Skeletal muscle cell (primary cell): ENCODE measurements at places on chromosomes 2 and 18.

- no peak for DNase-seq
Measured at GRCh38 chr2:32847734-32848133, 99.0 kb upstream of the LTBP1 start.

- no peak for DNase-seq
Measured at GRCh38 chr2:758073-758820, 81.0 kb upstream of the TMEM18 start.

DNA sequence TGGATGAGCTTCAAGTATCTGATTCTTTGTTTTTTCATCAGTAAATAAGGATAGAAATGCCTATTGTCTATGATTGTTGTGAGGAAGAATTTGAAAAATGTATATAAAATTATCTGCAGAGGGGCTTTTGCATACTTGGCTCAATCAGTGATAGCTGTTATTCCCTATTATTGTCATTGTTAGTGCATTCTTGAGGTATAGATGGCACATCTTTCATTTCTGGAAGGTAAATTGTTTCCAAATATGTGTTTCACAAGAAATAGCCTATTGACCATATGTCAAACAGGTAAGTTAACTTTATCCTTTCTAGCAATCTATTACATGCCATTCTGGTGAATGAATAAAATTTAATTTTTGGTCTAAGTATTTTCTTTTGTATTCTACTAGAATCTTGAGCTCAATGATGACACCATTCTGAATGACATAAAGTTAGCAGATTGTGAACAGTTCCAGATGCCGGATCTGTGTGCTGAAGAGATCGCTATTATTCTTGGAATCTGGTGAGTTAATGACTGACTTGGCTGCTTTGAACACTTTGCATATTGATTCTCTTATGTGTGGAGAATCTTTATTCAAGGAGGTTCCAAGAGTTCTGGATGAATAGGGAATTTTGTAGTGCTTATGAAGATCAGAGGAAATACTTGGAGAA lies 44.2 kb downstream of the TTC27 start:
- DNase-seq = no peak

DNA sequence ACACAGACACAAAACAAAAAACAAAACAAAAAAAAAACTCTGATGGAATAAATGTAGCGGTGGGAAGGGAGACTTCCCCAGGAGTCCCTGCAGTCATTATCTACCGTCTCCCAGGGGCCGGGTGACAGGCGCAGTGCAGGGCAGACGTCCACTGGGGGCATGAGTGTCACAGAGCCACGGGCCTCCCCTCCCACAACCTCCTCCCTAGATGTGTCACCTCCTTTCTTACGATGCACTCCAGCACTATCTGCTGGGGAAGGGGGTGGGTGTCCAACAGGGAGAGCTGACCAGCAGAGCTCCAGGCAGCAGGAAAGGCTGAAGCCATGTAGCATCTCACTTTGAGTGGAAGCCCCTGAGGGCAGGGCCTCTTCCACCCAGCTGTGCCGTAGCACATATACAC lies 84.5 kb downstream of the LONRF2 start:
- no peak for DNase-seq

DNA sequence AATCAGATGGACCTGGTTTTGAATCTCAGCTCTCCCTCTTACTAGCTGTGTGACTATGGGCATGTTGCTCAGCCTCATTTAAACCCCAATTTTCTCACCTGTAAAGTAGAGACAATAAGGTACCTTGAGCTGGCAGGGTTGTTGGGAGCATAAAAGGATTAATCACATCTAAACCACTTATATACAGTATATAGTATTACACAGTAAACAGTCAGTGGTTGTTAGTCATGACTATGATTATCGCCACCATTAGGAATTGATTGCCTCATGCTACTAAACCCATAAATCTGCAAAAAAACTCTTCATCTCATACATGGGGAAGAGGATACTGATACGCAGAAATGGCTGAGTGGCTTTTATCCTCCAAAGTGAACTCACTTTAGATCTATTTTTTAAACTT lies 65.8 kb downstream of the INO80D start:
- DNase-seq = no peak

- DNase-seq = no peak
Measured at GRCh38 chr2:15731889-15732271, 140.2 kb downstream of the DDX1 start.

DNA sequence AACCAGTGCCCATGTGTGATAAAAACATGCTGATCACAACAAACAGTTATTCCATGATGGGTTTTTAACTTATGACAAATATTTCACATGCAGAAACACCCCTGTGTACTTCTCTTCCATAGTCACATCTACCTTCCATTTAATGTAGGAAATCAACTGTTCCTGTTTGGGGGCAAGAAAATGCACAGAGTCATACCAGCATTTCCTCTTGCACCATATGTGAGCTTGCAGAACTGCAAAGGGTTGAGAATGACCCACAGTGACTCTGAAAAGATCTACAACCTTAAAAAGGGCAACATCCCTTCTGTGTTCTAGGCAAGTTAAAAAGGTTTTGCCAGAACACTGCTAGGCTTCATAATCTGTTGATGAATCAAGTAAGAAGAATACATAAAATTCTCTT lies 9.9 kb downstream of the BMP10 start:
- no peak for DNase-seq

- DNase-seq = peak; percentile 82
Measured at GRCh38 chr2:228600265-228600664, 418.8 kb upstream of the SPHKAP start.

DNA sequence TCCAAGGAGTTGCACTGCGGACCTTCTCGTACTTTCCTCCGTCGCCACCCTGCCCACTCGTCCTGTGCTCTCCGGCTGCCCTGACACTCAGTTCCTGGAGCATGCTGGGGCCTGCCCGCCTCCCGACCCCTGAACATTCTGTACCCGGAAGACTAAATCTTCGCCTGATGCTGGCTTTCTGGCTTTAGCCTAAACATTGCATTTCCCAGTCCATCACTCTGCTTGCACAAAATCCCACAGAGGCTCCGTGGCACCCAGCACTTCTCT lies 550 bp upstream of the SFXN5 start:
- no peak for DNase-seq

GRCh38 chr2:175476948-175477347 lies 295.4 kb upstream of the ATP5MC3 start:
- DNase-seq = no peak

DNA sequence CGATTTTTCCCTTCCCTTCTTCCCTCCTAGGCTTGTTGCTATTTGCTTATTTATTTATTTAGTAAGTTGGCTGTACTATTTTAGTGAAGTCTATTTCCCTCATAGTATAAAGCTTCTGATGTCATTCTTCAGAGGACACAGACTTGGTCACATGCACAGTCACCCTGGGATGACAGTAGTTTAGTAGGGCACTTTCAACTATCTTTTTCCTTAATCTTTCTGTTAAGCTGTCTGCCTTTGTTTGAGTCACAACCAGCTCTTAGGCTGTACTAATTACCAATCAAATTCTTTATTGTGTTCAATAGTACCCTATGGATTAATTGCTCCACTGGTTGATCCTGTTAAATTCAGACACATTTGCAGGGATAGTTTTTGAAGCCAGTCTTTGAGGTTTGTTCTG lies 26.9 kb upstream of the RAB31 start:
- DNase-seq = no peak

GRCh38 chr18:54710074-54710899 lies 118.0 kb upstream of the RAB27B start:
- DNase-seq = no peak

DNA sequence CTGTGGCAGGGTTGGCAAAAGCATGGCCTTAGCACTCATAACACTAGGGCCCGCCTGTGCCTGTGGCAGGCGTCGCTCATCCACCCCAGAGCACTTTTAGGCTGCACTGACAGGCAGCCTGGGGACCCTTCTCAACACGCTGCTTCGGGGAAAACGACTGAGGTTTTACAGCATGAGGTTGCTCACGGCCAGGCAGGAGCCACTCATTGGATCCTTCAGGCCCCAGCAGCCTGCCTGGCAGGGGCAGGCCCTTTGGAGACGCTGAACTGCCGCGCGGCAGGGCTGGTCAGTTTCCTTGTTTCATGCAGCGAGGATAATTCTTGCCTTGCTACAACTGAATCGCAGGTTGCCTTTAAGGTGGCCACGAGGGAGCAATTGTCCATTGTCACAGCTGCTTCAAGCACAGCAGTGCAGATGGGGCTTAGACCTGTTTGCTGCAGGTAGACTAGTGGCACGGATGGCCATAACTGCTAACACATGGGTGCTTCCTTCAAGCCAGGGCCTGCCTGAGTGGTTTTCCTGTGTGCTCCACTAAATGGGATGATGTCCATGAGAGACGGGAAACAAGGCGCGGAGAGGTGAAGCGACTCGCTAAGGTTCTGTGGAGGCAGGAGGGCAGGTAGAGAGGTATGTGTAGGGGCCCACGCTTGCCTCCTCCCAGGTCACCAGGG lies 49.9 kb upstream of the HS6ST1 start:
- no peak for DNase-seq

GRCh38 chr2:8580316-8581233 lies 101.3 kb upstream of the ID2 start:
- DNase-seq = no peak

DNA sequence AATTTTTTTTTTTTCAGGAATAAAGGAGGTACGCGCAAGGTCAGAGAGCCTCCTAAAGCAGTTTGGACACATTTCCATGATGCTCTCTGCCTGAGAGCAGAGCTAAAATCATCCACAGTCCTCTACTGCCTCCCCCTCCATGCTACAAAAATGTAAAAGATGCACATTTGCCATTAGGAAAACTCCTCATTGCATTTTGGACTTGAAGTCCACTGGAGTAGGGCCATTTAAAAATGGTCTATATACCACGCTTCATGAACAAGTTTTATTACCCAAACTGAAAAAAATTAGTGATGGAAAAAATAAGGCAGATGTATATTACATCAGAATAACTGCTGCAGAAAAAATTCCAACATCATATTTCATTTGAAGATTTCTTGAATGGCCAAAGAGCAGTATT lies 256.0 kb downstream of the AFF3 start:
- no peak for DNase-seq

DNA sequence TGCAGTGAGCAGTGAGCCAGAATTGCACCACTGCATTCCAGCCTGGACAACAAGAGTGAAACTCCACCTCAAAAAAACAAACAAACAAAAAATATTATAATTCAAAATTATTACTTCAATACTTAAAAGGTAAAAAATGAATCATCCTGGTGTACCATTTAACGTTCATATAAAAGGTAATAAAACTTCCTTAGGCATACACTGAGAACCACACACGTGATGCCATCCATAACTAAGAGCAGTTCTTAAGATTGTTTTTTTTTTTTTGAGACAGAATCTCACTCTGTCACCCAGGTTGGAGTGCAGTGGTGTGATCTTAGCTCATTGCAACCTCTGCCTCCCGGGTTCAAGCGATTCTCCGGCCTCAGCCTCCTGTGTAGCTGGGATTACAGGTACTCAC lies 29.4 kb downstream of the YWHAQ start:
- no peak for DNase-seq

- peak; percentile 37 for DNase-seq
Measured at GRCh38 chr2:11938196-11938595, 191.8 kb downstream of the LPIN1 start.

DNA sequence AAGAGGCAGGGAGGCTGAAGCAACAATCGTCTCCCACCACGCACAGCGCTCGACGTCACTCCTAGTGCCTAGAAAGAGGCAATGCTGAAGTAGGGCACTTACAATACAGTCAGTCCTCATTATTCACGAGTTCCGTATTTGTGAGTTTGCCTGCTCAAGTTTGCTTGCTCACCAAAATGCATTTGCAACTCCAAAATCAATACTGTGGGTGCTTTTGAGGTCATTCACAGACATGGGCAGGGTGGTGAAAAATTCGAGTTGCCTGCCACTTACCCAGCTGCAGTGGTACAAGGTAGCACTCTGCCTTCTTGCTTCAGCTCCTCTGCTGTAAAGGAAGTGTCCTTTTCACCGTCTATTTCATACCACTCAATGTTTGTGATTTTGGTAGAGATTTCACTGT lies 113.7 kb upstream of the NCK2 start:
- DNase-seq = no peak

DNA sequence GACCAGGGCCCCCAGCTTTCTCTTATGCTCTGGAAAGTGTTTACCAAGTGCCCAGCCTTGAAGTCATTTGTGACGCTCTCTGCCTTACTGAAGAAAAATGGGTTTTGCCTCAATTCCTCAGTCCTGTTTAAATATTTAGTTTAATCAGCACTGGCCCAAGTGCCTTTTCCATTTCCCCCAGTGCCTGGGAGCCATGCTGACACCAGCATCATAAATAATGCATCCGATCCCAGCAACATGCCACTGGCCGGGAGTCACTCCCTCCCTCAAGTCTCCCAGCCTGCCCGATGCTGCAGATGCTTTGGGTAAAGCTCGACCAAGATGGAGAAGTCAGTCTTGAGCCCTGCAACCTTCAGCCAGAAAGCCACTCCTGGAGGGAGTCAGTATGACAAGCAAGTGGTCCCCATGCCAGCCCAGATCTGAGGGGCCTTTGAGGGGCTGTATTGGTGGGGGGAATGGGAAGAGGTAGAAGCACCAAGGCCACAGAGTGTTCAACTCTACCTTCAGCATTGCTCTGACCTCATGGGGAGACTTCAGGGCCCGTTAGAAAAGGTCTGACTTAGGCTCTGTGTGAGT lies 12.0 kb upstream of the MTA3 start:
- no peak for DNase-seq

DNA sequence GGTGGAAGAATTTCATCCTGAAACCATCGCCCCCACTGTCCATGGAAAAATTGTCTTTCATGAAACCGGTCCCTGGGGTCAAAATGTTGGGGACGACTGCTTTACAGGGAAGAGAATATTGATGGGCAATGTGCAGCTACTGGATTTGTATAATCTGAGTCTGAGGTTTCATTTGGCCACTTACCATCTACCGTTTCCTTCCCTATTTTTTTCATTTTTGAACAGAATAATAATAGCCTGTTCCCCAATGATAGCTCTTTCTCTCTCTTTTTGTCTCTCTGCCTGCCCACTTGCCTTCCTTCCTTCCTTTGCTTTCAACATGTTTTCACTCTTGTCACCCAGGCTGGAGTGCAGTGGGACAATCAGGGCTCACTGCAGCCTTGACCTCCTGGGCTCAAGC lies 78.3 kb upstream of the TLK1 start:
- no peak for DNase-seq

- DNase-seq = peak; percentile 56
Measured at GRCh38 chr2:17791121-17791816, 25.0 kb upstream of the MSGN1 start.

DNA sequence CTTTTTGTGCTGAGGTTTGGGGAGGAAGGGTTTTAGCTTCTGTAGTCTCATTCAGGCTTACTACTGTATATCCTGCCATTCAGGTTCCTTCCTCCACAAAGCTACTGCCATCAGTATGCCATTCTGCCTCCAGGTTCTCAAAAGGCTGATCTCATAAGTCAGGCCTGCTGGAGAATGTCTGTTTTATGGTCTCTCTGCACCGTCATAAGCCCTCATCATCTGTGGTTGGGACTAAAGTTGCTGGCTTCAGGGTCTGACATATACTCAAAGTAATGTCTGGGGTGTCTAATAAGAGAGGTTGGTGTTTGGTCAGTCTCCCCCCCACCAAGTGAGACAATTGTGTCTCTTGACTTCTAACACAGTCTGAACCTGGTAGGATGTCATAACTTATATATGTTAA lies 36.2 kb upstream of the CCBE1 start:
- no peak for DNase-seq

GRCh38 chr18:23062011-23062410 lies 73.3 kb upstream of the CABLES1 start:
- DNase-seq = no peak

GRCh38 chr18:79850731-79851130 lies 53.0 kb downstream of the KCNG2 start:
- DNase-seq = no peak

- peak; percentile 45 for DNase-seq
Measured at GRCh38 chr2:220076734-220077133, 449.3 kb downstream of the SLC4A3 start.

- DNase-seq = no peak
Measured at GRCh38 chr2:144471305-144472045, 48.4 kb downstream of the ZEB2 start.

- DNase-seq = no peak
Measured at GRCh38 chr2:193583638-193584400, 1389.1 kb upstream of the TMEFF2 start.
